Right lobe of liver (tissue), 6 donors: ENCODE measurements at places on chromosomes 4 and X. TPM values are rescaled to one million over a fixed set of nuclear protein-coding genes. Genes with fewer than 3 reads are reported as not detected.

GRCh38 chr4:155234206-155234605 lies 25.8 kb downstream of the NPY2R start:
- no peaks in the 10 kb centered on the region for H3K4me1 ChIP-seq
- H3K36me3 ChIP-seq, result no peaks in the 10 kb centered on the region
- H3K27me3 ChIP-seq, result no peaks in the 10 kb centered on the region
- DNase-seq, result no peak

GRCh38 chr4:57043347-57044251 lies 64.9 kb downstream of the POLR2B start:
- H3K4me1 ChIP-seq, result no peaks in the 10 kb centered on the region
- H3K36me3 ChIP-seq, result no peaks in the 10 kb centered on the region
- no peaks in the 10 kb centered on the region for H3K27me3 ChIP-seq

GRCh38 chr4:110629214-110629754 lies 6.4 kb upstream of the PITX2 start:
- no peaks in the 10 kb centered on the region for H3K36me3 ChIP-seq
- no peak overlapping the region for H3K4me3 ChIP-seq
- H3K27me3 ChIP-seq, result peaks cover 70% of the 10 kb centered on the region
- peaks cover 11% of the 10 kb centered on the region for H3K4me1 ChIP-seq
- no peak for DNase-seq
- no peak overlapping the region for H3K27ac ChIP-seq

DNA sequence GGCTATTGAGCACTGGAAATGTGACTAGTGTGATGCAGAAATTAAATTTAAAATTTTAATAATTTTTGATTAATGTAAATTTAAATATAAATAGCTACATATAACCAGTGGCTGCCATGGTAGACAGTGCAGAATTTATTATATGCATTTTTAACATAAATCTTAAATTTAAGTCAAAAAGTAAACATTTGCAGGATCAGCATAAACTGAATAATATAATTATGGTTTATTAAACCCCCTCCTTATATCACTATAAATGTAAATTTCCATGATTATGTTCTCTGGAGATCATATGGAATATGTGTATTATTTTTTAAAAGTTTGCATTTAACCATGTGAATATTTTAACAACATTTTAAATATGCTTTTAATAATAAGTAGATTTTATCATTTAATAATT lies 155.8 kb downstream of the TEX13C start:
- no peaks in the 10 kb centered on the region for H3K4me1 ChIP-seq
- H3K36me3 ChIP-seq, result no peaks in the 10 kb centered on the region
- H3K27ac ChIP-seq, result no peak overlapping the region
- no peak for DNase-seq
- H3K4me3 ChIP-seq, result no peak overlapping the region

DNA sequence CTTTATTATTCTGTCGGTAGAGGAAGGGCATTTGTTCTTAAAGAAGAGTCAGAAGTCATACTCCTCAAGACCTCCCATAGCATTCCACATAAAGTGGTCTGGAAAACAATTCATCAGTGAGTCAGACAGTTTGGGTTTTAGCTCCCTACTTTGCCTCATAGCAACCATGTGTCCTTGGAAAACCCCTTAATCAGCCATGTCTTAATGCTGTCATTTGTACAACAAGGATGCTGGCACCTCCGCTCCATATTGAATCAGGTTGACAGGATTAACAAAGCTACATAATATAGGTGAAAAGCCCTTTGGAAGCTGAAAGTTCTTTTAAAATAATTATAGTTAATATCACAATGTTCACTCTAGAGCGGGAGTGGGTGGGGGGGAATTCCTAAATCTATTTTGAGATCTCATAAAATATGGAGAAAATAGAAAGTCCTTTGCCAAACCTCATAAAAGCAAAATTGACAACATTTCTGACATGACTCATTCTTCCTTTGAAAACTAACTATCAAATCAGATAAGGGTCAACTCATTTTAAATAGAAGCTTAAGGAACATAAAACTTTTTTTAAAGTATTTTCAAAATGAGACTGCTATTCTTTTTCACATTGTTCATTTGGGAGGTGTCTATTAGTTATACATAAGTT lies 37.3 kb upstream of the GUCY1A1 start:
- H3K36me3 ChIP-seq, result no peaks in the 10 kb centered on the region
- H3K4me1 ChIP-seq, result no peaks in the 10 kb centered on the region
- no peaks in the 10 kb centered on the region for H3K27me3 ChIP-seq
- no peak for DNase-seq

The SLC10A6 gene
- 0.19 TPM for total RNA-seq

- no peak overlapping the region for H3K4me3 ChIP-seq
- no peaks in the 10 kb centered on the region for H3K27me3 ChIP-seq
- H3K36me3 ChIP-seq, result no peaks in the 10 kb centered on the region
- no peak overlapping the region for H3K27ac ChIP-seq
- no peaks in the 10 kb centered on the region for H3K4me1 ChIP-seq
Observed at GRCh38 chrX:116285501-116285900, 115.0 kb downstream of the AGTR2 start.

The TMPRSS11A gene
- not detected for total RNA-seq

- H3K27me3 ChIP-seq, result no peaks in the 10 kb centered on the region
- no peaks in the 10 kb centered on the region for H3K36me3 ChIP-seq
- no peak for DNase-seq
- no peaks in the 10 kb centered on the region for H3K4me1 ChIP-seq
- no peak overlapping the region for H3K27ac ChIP-seq
Observed at GRCh38 chr4:79492148-79492547, 84.1 kb upstream of the GK2 start.

DNA sequence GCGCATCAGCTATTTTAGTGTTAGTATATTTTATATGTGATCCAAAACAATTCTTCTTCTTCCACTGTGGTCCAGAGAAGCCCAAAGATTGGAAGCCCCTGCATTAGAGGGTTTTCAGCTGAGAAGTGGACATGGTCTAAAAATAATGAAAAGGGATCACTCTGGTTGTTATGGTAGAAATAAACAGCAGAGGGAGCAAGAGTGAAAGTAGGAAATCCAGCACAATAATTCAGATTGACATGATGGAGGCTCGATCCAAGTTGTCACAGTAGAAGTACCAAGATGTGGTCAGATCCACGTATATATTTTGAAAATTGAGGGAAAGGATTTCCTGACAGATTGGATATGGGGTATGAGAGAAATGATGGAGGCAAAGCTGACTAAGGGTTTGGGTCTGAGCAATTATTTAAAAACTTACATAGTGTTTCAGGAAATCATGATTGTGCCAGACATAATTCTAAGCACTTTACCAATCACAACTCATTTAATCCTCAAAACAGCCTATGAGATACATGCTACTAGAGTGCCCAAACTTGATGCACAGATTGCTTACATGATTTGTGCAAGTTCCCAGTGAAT lies 17.0 kb upstream of the TMEM144 start:
- H3K4me1 ChIP-seq, result no peaks in the 10 kb centered on the region
- no peak overlapping the region for H3K27ac ChIP-seq
- no peaks in the 10 kb centered on the region for H3K36me3 ChIP-seq
- H3K27me3 ChIP-seq, result no peaks in the 10 kb centered on the region
- no peak overlapping the region for H3K4me3 ChIP-seq

DNA sequence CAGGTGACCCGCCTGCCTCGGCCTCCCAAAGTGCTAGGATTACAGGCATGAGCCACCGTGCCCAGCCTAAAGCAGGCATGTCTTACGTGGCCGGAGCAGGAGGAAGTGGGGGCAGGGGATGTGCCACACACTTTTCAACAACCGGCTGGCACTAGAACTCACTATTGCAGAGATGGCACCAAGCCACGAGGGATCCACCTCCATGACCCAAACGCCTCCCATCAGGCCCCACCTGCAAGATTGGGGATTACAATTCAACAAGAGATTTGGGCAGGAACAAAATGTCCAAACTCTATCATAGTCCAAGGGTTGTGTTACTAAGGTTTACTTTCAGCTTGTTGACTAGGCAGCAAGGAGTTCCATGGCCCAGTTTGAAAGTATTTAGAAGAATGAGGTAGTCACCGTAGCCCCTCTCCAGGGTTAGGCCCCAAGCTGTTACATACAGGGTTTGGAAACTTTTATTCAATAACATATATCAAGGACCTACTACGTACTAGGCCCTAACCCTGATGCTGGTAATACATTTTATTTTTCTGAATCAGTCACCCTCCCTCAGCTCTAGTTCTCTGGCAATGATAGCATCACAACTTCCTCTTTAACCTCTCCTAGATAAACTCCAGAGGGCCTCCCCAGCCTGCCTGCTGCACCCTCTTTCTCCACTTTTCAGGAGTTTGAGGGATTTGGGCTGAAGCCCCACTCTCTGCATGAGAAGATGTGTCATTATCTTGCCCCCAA lies 18.0 kb upstream of the TBC1D14 start:
- no peaks in the 10 kb centered on the region for H3K36me3 ChIP-seq
- H3K27ac ChIP-seq, result peak overlapping the region; percentile 10
- H3K4me3 ChIP-seq, result no peak overlapping the region
- peaks cover 25% of the 10 kb centered on the region for H3K4me1 ChIP-seq

DNA sequence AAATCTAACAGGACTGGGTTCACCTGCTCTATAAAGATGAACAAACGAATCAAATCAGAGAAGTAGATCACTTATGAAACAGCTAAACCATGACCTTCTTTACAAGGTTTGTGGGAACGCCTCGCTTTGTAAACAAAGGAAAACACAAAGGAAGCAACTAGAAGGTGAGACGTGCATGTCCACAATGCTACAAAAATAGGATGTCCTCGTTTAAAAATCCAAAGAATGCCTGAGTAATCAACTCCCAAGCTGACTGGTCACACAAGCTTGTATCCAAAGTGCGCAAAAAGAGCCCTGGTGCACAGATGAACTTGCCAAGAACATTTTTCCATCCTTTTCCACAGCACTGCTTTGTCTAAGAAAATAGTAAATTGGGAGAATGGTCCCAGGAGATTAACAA lies 6.3 kb upstream of the SH3KBP1 start:
- no peak overlapping the region for H3K4me3 ChIP-seq
- DNase-seq, result no peak
- no peaks in the 10 kb centered on the region for H3K4me1 ChIP-seq
- H3K36me3 ChIP-seq, result no peaks in the 10 kb centered on the region
- no peak overlapping the region for H3K27ac ChIP-seq

DNA sequence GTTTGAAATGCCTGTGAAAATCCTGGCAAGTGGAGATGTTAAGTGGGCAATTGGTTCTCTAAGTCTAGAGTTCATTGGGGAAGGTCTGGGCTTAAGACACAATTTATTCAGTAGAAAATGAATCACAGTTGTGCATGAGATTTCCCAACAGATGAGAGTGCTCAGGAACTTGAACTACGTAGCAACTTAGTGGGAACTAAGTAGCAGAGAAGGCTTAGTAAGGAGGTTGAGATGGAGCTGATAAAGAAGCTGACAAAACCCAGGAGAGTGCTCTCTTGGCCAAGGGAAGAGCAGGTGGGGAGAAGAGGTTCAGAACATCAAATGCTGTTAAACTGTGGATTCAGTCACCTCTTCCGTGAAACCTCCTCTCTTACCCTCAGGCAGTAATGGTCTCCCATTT lies 33.0 kb downstream of the AFF1 start:
- DNase-seq, result no peak
- no peaks in the 10 kb centered on the region for H3K36me3 ChIP-seq
- no peak overlapping the region for H3K27ac ChIP-seq
- H3K27me3 ChIP-seq, result no peaks in the 10 kb centered on the region
- H3K4me3 ChIP-seq, result no peak overlapping the region

- no peak for DNase-seq
- no peak overlapping the region for H3K27ac ChIP-seq
- no peak overlapping the region for H3K4me3 ChIP-seq
- H3K27me3 ChIP-seq, result no peaks in the 10 kb centered on the region
Observed at GRCh38 chrX:142001934-142002333, 98.2 kb downstream of the MAGEC1 start.
